Activated naive CD4-positive, alpha-beta T cell treated with anti-CD3 and anti-CD28 coated beads, Interleukin-2, amount 50 U/mL, for 16 hours (primary cell): ENCODE measurements at places on chromosomes 1 and 21.

GRCh38 chr1:38586993-38587646 lies 272.5 kb downstream of the RRAGC start:
- peak; percentile 54 for DNase-seq

GRCh38 chr1:10696977-10697376 lies 99.5 kb downstream of the CASZ1 start:
- DNase-seq: peak; percentile 46

GRCh38 chr1:33784876-33785275 lies 79.0 kb upstream of the HMGB4 start:
- DNase-seq: no peak

- no peak for DNase-seq
These were observed 434 bp downstream of the EVA1B start for GRCh38 chr1:36322786-36323635.

GRCh38 chr1:67773462-67773861 lies 59.8 kb downstream of the GNG12 start:
- no peak for DNase-seq

DNA sequence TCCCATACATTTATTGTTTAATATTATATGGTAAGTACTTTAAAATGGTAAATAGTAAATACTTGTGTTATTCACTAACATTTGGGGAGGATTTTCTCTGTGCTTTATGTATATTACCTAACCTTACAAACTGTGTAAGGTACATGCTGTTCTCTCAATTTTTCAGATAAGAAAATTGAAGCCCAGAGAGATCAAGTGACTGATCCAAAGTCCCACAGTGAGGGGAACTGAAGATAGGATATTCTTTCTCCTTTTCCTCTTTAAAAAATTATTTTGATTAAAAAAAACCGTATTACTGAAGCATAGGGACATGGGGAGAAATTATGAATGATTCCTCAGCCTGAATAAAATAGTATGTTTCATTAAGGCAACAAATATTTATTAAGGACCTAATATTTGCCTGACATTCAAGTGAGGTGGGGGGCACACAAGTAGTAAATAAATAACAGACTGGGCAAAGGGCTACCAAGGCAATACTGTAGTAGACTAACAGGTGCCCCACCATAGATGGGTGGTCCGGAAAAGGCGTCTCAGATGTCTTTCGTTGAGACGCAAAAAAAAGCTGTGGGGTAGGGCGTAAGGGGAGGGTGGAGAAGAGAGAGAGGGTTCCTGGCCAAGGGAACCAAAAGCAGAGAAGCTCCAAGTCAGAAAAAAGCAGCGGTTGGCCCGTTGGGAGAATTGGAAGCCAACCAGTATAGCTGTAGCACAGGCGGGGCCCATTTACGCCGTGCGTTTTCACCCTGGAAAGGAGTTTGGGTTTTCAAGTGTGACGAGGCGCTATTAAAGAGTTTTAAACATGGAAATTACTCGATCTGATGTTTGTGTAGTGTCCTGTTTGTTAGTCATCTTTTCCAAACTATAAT lies 944 bp upstream of the AGO3 start:
- peak; percentile 48 for DNase-seq

- no peak for DNase-seq
These were observed 4.7 kb downstream of the WLS start for GRCh38 chr1:68227598-68227997.

- DNase-seq: no peak
These were observed 151.6 kb upstream of the ZNF644 start for GRCh38 chr1:91173346-91173890.

GRCh38 chr1:205782627-205783432 lies 7.5 kb upstream of the RAB29 start:
- DNase-seq: no peak

DNA sequence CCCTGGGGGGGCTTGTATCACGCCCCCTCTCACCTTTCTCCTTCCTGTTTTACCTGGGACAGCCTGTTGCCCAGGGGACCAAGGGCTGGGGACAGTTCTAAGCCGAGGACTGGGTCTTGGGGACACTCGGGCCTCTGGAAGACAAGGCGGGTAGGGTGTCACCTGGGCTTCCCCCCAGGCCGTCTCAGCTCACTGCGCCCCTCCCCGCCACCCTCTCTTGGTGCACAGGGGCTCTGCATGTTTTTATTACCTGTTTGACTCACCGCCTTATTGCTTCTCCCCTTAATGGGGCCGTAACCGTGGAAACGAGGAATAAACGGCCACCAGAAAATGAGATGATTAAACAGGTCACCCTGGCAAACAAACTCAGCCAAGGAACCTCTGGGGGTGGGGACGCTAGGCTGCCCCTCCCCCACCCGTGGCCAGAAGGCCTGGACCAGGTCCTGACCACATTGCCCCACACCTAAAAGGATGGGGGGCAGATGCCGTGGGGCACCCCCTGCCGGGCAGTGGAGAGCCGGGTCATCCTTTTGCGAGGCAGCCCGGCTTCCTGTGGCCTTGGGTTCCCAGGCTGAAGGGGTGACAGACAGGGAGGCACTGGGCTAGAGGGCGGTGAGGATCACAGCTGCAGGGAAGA lies 109.9 kb downstream of the CASZ1 start:
- DNase-seq: no peak

GRCh38 chr1:181910905-181911304 lies 150.6 kb downstream of the ZNF648 start:
- DNase-seq: no peak

DNA sequence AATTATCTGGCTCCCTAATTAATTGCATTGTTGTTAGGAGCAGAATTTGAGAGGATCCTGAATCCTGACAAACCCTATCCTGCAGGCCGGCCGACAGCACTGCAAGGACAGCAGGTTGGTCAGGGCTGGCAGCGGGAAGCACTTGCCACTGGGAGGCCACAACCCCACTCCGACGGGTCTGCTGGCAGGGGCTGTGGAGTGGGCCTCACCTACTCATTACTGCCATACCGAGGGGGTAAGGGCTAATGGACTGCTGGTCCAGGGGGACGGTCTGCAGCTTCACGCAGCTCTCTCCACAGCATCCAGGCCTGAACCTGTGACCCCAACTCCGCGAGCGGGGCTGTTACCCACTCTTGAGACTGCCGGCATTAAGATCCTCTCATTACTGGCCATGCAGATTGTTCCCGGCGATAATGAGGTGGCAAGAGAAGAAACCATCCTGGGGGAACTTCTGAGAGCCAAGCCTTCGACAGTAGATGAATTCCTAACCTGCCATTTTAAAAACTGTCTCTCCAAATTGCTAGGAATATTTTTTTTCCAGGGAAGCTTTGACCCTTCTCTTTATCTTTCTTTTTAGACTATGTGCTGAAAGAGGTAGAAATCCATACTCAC lies 501.3 kb downstream of the OMA1 start:
- DNase-seq: no peak

DNA sequence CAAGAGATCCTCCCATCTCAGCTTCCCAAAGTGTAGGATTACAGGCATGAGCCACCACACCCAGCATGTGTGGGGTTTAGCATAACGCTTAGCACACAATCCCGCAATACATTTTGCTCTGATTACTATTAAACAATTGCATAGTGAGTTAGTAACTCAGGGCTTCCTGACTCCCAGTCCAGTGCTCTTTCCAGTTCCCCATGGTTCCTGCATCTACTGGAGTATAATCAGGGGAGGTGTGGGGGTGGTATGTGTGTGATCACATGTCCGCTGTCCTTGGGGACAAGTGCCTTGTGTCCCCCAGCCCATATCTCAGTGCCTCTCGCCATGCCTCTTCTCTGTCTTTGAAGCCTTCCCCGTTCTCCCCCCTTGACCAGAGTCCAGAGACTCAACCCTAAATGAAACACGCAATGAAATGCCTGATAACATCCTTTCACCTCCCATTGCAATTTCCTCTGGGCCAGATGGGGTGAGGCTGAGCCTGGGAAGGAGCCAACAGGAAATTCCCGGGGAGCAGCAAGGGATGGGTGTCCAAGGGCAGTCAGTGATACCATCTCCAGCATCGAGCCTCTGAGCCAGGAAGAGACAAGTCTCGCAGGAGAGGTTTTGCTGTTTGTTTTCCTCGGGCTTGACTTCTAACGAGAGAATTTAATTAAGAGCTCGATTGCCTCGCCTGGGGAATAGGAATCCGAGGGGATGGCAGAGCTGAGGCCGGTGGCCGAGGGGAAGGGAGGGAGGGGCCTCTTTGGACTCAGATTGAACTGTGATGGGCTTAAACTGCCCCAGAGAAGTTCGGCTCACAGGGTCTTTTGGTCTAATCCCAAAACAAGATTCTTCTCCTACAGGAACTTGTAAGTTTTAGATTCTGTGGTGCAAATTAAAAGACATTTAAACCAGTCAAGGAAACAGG lies 7.7 kb upstream of the HTR1D start:
- DNase-seq: no peak

- no peak for DNase-seq
These were observed 31.9 kb downstream of the DDAH1 start for GRCh38 chr1:85433096-85433495.

DNA sequence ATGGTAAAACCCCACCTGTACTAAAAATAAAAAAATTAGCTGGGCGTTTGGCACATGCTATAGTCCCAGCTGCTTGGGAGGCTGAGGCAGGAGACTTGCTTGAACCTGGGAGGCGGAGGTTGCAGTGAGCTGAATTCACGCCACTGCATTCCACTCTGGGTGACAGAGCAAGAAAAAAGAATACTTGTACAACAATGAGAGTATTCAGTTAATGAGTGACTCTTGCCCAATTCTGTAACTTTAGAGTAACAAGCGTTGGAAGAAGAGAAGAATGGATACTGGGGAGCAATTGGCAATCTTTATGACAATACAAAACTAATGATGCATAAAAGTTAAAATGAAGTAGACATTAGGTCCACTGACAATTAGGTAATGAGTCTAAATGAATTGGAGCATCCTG lies 10.5 kb downstream of the ANXA9 start:
- no peak for DNase-seq

- DNase-seq: peak; percentile 13
These were observed 122.0 kb downstream of the LMO4 start for GRCh38 chr1:87450615-87451209.

- no peak for DNase-seq
These were observed 1.3 kb downstream of the PKP1 start for GRCh38 chr1:201284636-201285035.

GRCh38 chr1:84689514-84690396 lies 506 bp downstream of the SSX2IP start:
- DNase-seq: no peak

- DNase-seq: no peak
These were observed 25.2 kb upstream of the LRRC8C start for GRCh38 chr1:89607586-89608318.

DNA sequence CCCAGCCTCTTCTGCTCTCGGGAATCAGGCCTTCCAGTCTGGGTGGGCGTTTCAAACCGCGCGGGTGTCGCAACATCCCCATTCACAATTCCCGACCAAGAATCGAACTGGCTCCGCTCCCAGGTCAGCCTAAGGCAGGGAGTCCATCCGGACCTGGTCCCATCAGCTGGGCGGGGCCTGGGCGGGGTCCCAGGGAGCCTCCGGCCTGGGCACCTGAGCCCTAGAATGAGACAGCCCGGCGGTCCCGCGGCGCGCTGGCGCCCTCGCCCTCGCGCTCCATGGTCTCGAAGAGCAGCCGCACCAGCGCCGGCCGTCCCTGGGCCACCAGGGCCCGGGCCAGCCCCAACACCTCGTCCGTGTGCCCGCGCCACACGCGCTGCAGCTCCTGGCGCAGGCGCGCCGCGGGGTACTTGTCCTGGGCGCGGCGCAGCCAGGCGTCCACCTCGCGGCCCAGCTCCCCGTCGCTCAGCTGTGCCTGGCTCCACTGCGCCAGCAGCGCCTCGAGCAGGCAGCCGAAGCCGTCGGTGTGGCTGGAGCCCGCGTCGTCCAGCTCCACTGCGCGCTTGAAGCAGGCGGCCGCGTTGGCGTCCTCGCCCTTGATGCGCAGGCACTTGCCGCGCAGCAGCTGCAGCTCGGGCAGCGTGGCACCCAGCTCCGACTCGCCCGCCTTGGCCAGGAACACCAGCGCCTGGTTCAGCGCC lies 16.9 kb upstream of the PARS2 start:
- no peak for DNase-seq

- DNase-seq: no peak
These were observed 72.9 kb upstream of the RGS4 start for GRCh38 chr1:162996261-162996660.

DNA sequence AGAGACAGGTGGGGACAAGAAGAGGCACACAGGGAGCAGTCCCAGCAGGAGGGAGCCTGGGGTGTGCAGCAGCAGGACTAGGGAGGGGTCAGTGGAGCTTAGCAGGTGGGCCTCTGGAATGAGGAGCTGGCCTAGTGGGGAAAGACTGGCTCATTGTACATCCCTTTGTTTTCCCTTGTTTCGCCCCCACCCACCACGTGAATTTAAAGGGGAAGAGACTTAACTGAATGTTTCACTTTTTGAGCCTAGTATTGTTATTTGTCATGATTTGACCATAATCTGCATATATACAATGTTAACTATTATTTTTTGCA lies 181.7 kb downstream of the DHRS3 start:
- DNase-seq: no peak

- no peak for DNase-seq
These were observed 2.0 kb downstream of the USP33 start for GRCh38 chr1:77757603-77758002.

- DNase-seq: no peak
These were observed 222.2 kb downstream of the C1orf94 start for GRCh38 chr1:34398916-34399275.

DNA sequence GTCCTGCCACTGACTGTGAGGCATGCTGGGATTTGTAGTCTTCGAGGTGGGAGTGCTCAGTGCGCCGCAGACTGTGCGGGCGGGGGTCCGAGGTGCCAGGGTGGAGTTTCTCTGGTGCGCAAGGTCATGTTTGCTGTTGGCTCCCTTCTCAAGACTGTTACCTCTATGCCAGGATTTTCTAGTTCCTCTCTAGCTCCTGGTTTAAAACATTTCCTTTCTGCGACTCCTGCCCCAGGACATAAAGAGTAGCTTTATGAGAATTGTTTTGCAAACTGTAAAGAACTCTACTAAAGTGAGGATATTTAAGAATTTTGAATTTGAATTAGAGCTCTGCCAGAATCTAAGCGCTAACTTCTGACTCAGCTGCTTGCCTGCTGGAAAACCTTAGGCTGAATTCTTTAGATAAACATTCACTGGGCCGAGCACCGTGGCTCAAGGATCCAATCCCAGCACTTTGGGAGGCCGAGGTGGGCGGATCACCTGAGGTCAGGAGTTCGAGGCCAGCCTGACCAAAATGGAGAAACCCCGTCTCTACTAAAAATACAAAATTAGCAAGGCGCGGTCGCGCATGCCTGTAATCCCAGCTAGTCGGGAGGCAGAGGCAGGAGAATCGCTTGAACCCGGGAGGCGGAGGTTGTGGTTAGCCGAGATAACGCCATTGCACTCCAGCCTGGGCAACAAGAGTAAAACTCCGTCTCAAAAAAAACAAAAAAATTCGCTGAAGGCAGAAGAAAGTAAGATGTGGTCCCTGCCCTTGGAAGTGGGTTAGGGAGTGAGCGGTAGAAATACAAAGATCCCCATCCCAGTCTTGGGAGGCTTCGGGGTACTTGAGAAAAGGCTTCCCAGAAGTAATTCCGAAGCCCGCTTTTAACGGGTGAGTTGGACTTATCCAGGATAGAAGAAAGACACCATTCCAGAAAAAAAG lies 992 bp upstream of the USP48 start:
- no peak for DNase-seq

- DNase-seq: no peak
These were observed 57.8 kb upstream of the PGD start for GRCh38 chr1:10340930-10341590.

GRCh38 chr1:27689423-27690173 lies 17.6 kb upstream of the IFI6 start:
- no peak for DNase-seq

- no peak for DNase-seq
These were observed 367.5 kb upstream of the C1orf174 start for GRCh38 chr1:4267381-4268261.

GRCh38 chr1:8516278-8516777 lies 198.4 kb downstream of the SLC45A1 start:
- DNase-seq: no peak
